ENCODE measurements at places on chromosomes 12 and 14.

GRCh38 chr12:3553221-3553620 is 62.2 kb downstream of the PRMT8 start:
- no peak for DNase-seq

- peak; percentile 61 for DNase-seq
Observed at GRCh38 chr14:32073537-32074189, 3.4 kb upstream of the ARHGAP5 start.

- DNase-seq, result no peak
Observed at GRCh38 chr12:11653215-11653753, 3.8 kb downstream of the ETV6 start.

DNA sequence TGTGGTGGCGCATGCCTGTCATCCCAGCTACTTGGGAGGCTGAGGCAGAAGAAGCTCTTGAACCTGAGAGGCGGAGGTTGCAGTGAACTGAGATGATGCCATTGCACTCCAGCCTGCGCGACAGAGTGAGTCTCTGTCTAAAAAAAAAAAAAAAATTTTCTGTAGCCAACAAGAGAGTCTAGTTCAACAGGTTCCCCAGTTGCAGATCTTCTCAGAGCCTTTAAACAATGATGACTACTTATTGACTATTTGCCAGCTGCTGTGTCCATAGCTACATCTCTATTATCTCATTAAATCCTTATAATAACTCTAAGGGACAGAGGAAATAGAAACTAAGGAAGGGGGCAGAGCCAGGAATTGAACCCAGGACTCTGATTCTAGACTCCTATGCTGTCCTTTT is 15.2 kb upstream of the MYL2 start:
- no peak for DNase-seq

DNA sequence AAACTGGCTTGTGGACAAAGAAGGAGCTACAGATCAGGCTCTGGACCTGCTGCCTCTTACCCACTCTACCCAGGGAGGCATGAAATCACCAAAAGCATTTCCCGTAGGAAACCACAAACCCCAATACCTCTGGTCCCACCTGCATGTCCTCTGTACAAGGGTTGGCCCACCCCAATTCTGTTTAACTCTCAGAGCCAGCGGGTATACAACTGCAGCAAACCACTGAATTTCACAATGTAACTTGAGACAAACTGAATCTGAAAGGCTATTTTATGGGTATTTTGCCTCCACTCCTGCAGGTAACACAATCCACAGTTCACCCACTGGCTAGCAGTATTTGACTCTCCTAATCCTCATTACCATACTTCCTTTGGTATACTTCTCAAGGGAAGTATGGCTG is 16.5 kb downstream of the SIX1 start:
- no peak for DNase-seq

DNA sequence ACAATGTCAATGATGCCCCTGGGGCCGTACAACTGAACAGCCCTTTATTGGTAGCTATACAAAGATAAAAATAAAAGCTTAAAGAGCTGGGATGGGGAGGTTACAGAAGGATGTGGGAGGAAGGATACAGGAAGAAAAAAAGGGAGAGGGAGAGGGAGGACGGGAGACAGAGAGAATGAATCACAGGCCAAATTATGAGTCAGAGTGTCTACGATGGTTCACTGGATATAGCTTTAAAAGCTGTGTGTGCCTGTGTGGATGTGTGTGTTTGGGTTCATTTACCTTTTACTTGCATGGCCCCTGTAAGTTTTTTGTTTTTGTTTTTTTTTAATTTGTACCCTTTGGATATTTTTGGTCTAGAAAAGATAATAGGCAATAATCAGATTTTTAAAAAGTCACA is 111.9 kb downstream of the CCDC60 start:
- DNase-seq, result no peak

GRCh38 chr12:70885956-70886355 is 34.6 kb downstream of the PTPRR start:
- DNase-seq, result no peak

DNA sequence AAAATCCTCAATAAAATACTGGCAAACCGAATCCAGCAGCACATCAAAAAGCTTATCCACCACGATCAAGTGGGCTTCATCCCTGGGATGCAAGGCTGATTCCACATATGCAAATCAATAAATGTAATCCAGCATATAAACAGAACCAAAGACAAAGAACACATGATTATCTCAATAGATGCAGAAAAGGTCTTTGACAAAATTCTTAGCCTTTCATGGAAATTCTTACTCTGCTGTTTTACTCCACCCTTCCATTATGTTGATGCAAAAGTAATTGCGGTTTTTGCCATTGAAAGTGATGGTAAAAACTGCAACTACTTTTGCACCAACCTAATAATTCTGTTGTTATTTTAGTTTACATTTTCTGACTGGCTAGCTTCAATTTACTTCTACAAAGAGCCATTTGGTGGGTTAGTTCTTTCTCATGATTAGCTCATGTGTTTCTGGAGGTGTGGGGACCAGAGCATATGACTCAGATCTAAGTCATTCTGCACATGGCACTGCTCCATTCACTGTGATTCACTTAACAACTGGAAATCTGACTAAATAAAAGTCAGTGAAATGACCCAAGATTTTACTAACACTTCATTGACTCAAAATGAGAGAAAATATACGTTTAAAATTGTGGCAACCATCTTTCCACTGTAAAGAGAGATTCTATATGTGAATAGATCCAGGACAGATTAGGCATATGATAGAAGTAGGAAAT is 99.9 kb downstream of the TMTC3 start:
- DNase-seq, result peak; percentile 80

- DNase-seq, result no peak
Observed at GRCh38 chr12:80317307-80317706, 126.7 kb upstream of the PTPRQ start.

- DNase-seq, result no peak
Observed at GRCh38 chr12:40473962-40474361, 218.3 kb upstream of the CNTN1 start.

- no peak for DNase-seq
Observed at GRCh38 chr12:13851828-13852227, 129.6 kb downstream of the GRIN2B start.

DNA sequence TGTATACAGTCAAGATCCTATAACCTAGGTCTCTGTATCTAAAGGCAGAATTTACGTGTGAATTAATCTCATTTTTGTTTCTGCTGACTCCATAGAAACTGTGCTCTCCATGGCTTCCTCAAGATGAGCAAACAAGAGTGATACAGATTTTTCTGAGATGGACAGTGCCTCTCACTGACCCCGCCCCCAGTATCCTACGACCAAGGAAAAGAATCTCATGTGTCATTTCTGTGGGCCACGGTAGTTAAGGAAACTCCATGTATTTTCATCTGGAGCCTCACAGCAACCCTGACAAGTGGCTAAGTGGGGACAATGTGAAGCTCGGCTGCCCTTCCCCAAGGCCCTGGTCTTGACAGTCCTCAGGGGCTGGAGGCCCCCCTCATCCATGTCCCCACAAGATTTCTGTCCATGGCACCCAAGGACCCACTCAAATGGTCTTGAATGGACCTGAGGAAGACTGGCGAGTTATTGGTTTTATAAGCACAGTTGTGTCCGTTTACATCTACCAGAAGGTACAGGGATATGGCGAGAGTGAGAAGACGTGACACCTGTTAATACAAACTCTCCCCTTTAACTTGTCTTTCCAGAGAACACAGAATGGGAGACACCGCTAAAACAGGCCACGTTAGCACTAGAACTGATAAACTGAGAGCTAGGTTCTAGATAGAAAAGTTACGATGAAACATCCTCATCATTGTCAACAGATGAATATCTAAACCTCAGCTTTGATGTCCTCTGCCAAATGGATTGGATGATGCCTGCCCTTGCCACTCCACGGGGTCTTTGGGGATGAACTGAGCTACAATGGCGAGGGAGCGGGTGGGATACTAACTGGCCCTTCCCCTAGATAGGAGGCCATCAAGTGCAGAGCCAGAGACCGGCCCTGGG is 108.4 kb upstream of the EGLN3 start:
- DNase-seq, result no peak

DNA sequence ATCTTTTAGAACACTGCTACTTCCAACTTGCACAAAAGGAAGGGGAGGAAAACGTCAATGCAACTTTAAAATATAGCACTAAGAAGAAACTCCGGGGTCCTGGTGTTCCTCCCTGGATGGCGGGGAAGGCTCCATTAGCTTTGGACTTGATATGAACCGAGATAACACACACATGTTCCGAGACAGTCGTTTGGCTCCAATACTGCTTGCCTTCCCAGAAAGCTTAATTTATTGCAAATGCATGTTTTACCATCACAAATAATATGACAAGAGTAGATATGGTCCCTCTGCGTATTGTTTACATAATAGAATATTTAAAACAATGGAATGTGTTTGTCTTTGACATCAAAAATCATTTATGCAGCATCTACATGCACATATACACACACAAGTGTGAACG is 87.6 kb upstream of the CLMN start:
- DNase-seq, result no peak

DNA sequence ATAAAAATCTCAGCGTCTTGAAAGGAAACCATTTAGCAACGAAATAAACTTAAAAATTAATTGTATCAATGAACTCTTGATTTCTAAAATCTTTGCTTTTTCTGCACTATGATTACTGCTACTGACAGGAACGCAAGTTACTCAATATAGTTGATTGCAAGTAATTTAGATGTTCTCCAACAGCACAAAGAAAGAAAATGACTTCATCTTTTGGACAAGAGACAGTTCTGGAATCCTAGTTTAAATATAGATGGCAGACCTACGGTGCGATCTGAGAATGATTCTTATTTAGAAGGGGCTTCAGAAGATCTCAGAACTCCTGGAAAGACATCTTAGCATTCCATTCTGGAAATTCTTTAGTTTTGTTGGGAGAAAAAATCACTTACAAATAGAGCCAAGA is 1.4 kb upstream of the SUDS3 start:
- no peak for DNase-seq

GRCh38 chr12:101777978-101778377 is 38.7 kb upstream of the SYCP3 start:
- DNase-seq, result no peak

- no peak for DNase-seq
Observed at GRCh38 chr14:99232714-99233214, 39.2 kb downstream of the BCL11B start.

- DNase-seq, result no peak
Observed at GRCh38 chr12:53616950-53617349, 9.2 kb downstream of the ATF7 start.

DNA sequence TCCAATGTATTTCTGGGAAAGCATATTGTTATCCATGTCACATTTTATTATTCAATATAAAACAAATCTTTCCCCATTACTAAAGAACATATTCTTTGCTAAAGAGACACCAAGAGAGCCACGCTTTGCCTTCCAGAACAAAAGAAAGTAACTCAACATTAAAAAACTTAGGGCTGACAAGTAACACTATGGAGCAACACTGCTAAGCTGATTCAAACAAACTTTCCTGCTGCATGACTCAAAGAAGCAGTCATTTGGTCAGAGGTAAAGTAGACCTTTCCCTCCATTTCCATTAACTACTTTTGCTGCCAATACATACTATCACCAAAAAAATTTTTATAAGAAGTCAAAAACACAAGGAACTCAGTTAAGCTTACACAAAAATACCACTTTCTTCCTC is 83.0 kb downstream of the DENND5B start:
- no peak for DNase-seq

GRCh38 chr12:55659486-55660385 is 23.0 kb downstream of the OR10P1 start:
- DNase-seq, result no peak

DNA sequence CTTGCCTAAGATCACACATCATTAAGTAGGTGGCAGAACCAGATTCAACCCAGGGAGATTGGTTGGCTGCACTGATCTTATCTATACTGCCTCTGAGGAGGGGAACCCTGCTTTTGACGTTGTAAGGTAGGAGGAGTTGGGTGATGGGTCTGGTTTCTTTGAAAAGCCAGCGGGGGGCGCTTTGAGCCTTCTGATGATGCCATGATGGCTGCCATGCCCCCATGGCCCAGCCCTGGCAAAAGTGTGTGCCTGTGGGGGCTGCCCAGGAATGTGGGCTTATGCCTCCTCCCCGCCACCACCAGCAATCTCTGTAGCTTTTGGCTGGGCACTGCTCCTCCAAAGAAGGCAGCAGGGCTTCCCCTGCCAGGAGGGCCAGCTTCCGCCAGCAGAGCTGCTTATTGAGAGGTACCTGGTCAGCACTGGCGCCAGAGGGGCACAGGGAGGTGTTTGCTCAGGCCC is 224.3 kb downstream of the SLC41A2 start:
- no peak for DNase-seq

DNA sequence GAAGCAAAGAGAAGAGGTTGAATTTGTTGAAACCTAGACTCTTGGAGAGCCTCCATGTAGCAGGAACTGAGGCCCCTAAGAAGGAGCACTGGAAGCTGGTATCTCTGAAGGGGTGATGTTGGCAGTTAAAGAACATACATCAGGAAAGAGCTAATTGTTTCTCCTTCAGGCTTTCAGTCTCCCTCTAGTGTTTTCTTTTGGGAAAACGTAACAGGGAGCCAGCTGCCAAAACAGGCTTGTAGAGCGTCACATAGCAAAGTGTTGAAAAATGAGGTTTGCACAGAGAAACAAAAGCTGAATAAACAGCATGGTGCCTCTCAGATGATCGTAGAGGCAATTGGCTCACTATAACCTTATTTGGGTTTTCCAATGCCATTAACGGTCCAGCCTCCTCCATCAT is 46.9 kb upstream of the CAND1 start:
- DNase-seq, result peak; percentile 15

DNA sequence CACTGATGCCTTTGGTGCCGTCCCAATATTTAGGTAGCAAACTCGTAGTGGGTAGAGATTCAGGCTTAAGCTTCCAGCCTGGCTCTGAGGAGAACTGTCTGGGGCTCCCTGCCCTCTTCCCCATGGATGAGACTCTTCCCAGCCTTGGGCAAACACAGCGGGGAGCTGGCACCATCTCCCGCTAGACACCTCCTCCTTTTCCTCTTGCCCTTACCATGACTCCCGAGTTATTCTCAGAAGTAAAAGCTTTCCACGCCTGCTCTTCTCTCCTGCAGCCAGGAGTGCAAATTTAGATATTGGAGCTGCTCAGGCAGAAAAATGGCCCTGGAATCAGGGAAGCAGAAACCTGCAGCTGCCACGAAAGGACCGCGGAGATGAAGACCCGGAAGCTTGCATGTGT is 45.6 kb upstream of the RBM19 start:
- no peak for DNase-seq

- no peak for DNase-seq
Observed at GRCh38 chr14:102824832-102825231, 47.6 kb downstream of the TRAF3 start.

GRCh38 chr12:122721057-122721545 is 4.5 kb upstream of the HCAR3 start:
- DNase-seq, result no peak

GRCh38 chr14:55125403-55125802 is 3.6 kb upstream of the LGALS3 start:
- no peak for DNase-seq

All from amniotic stem cell (primary cell).